ENCODE measurements at places on chromosomes 3 and 15. TPM values are rescaled to one million over a fixed set of nuclear protein-coding genes. Genes with fewer than 3 reads are reported as not detected.

Gene XPC
- total RNA-seq, result 41.5 TPM

Gene TTLL13
- total RNA-seq, result 0.38 TPM

Gene NTRK3
- under 0.01 TPM for total RNA-seq

Gene SKOR1
- 0.10 TPM for total RNA-seq

Gene PPP1R14D
- total RNA-seq, result not detected

Gene PPM1L
- 4.7 TPM for total RNA-seq

Gene DHFR2
- total RNA-seq, result 2.4 TPM

Gene LRTM1
- not detected for total RNA-seq

Gene MYRIP
- 17.2 TPM for total RNA-seq

Gene MST1R
- total RNA-seq, result 0.33 TPM

Gene ECE2
- not detected for total RNA-seq

Gene ISLR
- 0.76 TPM for total RNA-seq

Gene SPINK8
- not detected for total RNA-seq

Gene ARPP19
- 225 TPM for total RNA-seq

Gene TMEM212
- total RNA-seq, result not detected

Gene SLC28A2
- not detected for total RNA-seq

Gene RPP25
- total RNA-seq, result 23.2 TPM

Gene SAMD7
- total RNA-seq, result not detected

Gene NRROS
- total RNA-seq, result 12.7 TPM

Gene RBP2
- total RNA-seq, result not detected

Gene GTF2A2
- 56.8 TPM for total RNA-seq

Gene CLDN18
- total RNA-seq, result not detected

Gene ATP10A
- 0.19 TPM for total RNA-seq

Gene ARGFX
- not detected for total RNA-seq

Gene COX17
- 8.9 TPM for total RNA-seq

Gene TAGLN3
- total RNA-seq, result not detected

Gene TRAT1
- total RNA-seq, result not detected

Gene DLL4
- 80.4 TPM for total RNA-seq

Gene TRPM1
- total RNA-seq, result 0.38 TPM

Gene HMG20A
- 51.9 TPM for total RNA-seq

Gene MITF
- 2.1 TPM for total RNA-seq

Gene MFSD1
- total RNA-seq, result 52.3 TPM

Gene UTS2B
- 0.38 TPM for total RNA-seq

Gene PAQR9
- total RNA-seq, result not detected

Gene DZIP3
- 4.6 TPM for total RNA-seq

Gene NLGN1
- 11.4 TPM for total RNA-seq

Gene LRRC31
- not detected for total RNA-seq

Gene GOLGA8J
- not detected for total RNA-seq

Gene GOLGA6A
- total RNA-seq, result not detected

Gene SCAMP5
- 10.8 TPM for total RNA-seq

Gene ANKUB1
- total RNA-seq, result not detected

Gene CAMK2N2
- not detected for total RNA-seq

Gene ENTPD3
- not detected for total RNA-seq

Gene CHRM5
- total RNA-seq, result not detected

Gene ZNF501
- total RNA-seq, result 4.6 TPM

Gene GNB4
- total RNA-seq, result 97.2 TPM

Gene GXYLT2
- 1.1 TPM for total RNA-seq

Gene KLHL6
- 11.7 TPM for total RNA-seq

Gene NPAP1
- not detected for total RNA-seq

Gene CYP8B1
- total RNA-seq, result not detected

Gene OR5H15
- total RNA-seq, result not detected

Gene KNL1
- total RNA-seq, result 11.8 TPM

Gene LEKR1
- 0.33 TPM for total RNA-seq

Gene RETNLB
- total RNA-seq, result not detected
